Fibroblast of the aortic adventitia (primary cell): ENCODE measurements at places on chromosomes 5 and 9.
A peak's percentile ranks its signal among the peaks of the same experiment; 100 is the strongest.

GRCh38 chr5:152178350-152178699 is 226.8 kb downstream of the NMUR2 start:
- DNase-seq = no peak

- peak; percentile 27 for DNase-seq
Observed at GRCh38 chr5:43396762-43397304, 15.4 kb downstream of the CCL28 start.

DNA sequence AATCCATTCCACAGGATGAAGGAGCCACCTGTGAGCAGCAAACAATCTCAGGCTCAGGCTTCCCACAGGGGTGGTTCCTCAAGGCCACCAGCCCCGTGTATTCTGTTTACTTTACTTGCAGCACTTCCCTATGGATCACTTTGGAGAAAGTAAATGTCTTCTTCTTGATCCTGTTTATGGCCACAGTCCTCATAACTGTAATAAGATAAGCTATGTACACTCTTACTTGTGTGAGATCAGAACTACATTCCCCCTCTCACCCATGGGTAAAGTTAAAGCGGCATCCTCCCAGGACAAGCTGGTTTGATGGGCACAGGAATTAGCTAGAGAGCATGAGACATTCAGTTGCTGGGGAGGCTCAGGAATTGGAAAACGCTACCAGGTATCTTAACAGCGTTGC is 86.1 kb downstream of the TMEM215 start:
- DNase-seq = no peak

DNA sequence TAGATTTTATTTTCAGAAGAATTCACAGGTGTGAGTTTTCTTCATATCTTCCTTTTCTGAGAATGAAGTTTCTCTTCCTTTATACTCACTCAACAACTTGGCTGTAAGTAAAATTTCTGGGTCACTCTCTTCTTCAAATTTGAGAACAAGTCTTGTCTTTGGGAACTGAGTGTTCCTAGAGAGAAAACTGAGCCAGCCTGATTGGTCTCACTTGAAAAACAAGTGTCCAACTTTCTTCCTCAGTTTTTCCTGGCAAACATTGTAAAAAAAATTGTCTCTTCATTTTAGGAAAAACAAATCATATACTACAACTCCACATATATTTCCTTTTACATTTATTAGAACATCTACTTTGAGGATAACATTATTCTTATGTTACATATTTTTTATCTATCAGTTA is 156.1 kb upstream of the GHR start:
- DNase-seq = no peak

DNA sequence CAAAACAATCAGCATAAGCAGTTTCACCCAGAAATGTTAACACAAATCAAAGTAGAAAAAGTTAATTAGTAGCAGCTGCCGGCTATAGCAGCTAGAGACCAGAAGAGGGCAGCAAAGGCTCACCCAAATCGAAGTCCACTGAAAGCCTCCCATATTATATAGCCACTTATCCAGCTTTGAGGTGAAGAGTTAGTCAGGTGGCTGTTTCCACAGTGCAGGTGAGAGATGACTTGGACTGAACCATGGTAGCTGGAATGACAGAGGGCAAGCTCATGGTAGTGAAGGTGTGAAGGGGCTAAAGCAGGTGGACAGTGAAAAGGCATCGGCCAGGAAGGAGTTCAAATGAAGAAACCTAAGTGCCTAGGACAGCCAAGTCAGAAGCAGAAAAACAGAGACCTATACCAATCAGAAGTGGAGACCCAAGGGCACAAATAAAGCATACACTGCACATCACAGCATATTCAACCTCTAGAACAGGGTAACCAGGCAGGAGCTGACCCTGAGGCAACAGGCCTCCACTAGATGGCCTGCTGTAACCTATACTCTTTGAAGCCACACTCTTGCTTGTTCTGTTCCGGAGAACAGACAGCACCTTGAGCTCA is 7.2 kb upstream of the RNF38 start:
- DNase-seq = peak; percentile 78

DNA sequence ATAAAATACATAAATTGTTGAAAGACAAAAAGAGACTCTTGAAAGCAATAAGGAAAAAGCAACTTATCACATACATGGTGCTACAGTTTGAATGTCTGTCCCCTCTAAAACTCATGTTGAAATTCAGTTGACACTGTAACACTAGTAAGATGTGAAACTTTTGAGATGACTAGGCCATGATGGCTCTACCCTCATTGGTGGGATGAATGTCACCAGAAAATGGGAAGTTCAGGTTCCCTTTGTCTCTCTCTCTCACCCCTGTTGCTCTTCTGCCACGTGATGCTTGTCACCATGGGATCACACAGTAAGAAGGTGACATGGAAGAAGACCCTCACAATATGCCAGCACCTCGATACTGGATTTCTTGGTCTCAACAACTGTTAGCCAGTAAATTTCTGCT is 50.3 kb upstream of the SPTLC1 start:
- DNase-seq = no peak

GRCh38 chr9:126508171-126508591 is 105.5 kb upstream of the LMX1B start:
- DNase-seq = no peak

DNA sequence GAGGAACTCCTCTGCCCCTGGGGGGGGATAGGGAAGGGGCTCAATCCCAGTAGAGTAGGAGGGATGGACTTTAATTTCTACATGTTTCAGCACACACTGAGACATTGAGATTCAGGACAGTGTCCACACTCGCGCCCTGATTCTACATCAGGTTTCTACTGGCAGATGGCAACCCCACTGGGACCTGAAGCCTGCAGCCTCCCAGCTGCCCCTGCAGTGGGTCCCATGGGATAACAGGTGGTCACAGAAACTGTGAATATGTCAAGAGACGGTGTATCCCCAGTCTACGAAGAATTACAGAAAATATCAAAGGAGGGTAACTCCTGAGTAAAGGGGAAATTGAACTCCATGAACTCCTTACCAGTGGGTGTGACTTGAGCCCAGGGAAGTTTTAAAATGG is 2.4 kb upstream of the TERT start:
- DNase-seq = no peak

DNA sequence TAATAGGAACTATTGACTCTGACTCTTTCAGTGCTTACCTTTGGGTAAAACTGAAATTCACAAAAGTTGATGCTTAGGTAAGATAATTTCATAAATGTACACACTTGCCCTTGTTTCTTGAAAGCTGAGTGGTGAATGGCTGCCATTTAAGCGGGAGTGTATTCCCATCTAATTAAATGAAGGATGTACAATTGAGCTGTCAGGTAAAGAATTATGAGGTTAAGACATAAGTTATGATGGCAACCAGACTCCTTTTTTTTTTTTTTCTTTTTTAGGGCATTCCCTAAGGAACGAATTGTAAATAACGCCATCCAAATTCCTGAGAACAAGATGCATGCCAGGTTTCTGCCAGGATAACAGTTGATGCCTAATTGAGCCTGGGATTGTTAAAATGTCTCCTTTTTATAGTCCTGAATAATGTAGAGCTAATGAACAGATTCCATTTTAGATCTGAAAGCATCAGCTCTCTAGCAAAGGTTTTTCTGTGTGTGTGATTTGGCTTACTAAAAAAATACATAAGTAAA is 199.7 kb downstream of the ISL1 start:
- no peak for DNase-seq
